ENCODE measurements at places on chromosomes 4 and X. TPM values are rescaled to one million over a fixed set of nuclear protein-coding genes. Genes with fewer than 3 reads are reported as not detected.

CXCL3 gene
- 5.2 TPM for total RNA-seq

AFP gene
- total RNA-seq, result 67.6 TPM

ARHGEF38 gene
- 2.4 TPM for total RNA-seq

DNA sequence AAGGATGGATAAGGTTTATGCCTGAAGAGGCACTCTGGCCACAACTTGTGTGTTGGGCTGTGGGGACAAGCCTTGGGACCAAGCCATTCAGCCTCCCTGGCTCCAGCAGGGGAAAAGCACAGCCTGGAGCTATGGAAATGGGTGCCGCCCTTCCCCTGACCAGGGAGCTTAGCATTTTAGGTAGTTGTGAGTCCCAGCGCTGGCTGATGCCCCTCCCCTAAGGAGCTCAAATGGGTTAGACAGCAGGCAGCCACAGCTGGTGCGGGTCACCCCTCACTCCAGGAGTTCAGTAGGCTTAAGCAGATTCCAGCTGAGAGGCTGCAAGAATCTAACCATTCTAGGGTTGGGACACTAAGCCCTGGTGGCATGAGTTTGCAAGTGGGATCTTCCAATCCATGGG lies 172.9 kb downstream of the KCNIP4 start:
- DNase-seq, result no peak

GRCh38 chrX:46710927-46711623 lies 47.8 kb downstream of the SLC9A7 start:
- no peak for DNase-seq

- DNase-seq, result peak; percentile 88
Observed at GRCh38 chr4:40309250-40309774, 25.8 kb upstream of the CHRNA9 start.

DNA sequence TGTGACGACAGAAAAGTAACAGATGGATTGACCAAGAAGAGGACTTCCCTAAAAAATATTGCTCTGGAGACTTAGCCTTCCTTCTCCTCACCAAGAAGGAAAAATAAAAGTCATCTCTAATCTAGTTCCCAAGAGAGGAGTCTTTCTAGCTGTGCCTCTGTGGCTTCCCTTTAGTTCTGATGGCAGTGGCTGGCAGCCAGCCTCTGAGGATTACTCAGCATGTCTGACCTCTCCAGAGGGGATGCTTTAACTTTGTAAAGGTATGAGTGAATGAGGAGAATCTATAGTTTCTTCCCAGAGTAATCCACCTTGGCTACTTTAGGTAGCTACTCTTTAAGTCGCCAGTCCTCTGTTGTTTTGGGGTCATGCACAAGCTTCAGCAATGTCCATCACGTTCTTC lies 163.9 kb upstream of the KIT start:
- DNase-seq, result no peak

DNA sequence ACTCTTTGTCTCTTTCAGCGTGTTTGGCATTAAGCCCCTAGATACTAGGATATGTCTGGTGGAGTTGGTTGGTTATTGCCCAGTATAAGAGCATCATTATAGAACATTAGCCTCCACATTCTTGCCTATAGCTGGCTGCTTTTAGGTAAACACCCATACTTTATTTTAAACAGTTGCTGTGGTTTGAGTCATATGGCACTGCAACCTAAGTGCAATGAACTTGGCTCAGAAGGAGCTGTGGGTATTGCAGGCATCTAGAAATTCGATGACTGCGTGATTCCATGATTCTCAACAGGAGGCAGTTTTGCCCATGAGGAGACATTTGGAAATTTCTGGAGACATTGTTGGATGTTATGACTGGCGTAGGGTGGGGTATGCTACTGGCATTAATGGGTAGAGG lies 49.5 kb downstream of the DCLK2 start:
- no peak for DNase-seq

GRCh38 chrX:150036181-150036580 lies 97.9 kb upstream of the EOLA2 start:
- no peak for DNase-seq

- DNase-seq, result no peak
Observed at GRCh38 chrX:47156611-47157520, 11.8 kb downstream of the RBM10 start.
